ENCODE measurements at places on chromosomes 12 and 14.

GRCh38 chr14:104504172-104504735 lies 75.3 kb upstream of the C14orf180 start:
- no peak for DNase-seq

GRCh38 chr14:39322807-39323206 lies 89.1 kb downstream of the MIA2 start:
- DNase-seq: no peak

GRCh38 chr12:87509237-87509820 lies 519.9 kb downstream of the C12orf50 start:
- DNase-seq: no peak

DNA sequence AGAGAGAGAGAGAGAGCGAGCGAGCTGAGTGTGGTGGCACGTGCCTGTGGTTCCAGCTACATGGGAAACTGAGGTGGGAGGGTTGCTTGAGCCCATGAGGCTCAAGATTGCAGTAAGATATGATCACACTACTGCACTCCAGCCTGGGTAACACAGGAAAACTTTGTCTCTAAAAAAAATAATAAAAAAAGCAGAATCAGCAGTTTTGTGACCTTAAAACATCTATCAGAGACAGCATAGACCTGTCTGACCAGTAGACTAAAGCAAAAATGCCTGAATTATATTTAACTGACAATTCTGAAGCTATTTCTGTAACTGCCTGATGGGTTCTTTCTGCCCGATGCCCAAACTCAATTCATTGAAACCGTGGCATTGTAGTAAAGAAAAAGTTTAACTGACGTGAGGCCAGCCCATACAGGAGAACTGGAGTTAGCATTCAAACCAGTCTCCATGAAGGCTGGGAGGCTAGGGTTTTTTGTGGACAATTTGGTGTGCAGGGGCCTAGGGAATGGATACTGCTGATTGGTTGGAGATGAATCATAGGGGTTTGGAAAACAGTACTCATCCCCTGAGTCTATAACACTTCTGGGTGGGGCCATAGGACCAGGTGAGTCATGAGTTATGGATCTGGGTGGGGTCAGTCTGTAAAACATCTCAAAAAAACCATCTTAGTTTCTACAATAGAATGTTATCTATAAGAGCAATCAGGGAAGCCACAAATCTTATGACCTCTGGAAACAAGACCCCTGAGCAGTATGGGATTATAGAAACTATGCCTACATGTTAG lies 8.0 kb upstream of the RASSF8 start:
- no peak for DNase-seq

- DNase-seq: peak; percentile 42
These were observed 1.5 kb downstream of the AQP6 start for GRCh38 chr12:49974231-49974675.

DNA sequence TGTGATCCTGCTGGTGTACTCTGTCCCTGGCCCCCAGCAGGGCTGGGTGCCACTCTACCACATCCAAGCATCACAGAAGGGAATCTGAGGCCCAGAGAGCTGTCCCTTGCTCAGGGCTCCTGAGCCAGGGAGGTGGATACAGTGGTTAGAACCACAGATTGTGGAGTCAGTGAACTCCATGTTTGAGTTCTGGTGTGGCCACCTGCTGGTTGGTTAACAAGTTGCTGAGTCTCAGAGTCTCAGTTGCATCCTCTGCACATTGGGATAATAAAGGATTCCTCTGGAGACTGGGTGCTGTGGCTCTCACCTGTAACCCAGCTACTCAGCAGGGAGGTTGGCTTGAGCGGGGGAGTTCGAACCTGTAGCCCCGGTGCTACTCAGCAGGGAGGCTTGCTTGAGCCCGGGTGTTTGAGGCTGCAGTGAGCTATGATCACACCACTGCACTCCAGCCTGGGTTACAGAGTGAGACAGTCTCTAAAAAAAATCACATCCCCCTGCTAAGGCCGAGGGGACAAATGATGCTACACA lies 39.4 kb downstream of the MVK start:
- no peak for DNase-seq

- no peak for DNase-seq
These were observed 1.3 kb upstream of the EEA1 start for GRCh38 chr12:92930421-92930820.

DNA sequence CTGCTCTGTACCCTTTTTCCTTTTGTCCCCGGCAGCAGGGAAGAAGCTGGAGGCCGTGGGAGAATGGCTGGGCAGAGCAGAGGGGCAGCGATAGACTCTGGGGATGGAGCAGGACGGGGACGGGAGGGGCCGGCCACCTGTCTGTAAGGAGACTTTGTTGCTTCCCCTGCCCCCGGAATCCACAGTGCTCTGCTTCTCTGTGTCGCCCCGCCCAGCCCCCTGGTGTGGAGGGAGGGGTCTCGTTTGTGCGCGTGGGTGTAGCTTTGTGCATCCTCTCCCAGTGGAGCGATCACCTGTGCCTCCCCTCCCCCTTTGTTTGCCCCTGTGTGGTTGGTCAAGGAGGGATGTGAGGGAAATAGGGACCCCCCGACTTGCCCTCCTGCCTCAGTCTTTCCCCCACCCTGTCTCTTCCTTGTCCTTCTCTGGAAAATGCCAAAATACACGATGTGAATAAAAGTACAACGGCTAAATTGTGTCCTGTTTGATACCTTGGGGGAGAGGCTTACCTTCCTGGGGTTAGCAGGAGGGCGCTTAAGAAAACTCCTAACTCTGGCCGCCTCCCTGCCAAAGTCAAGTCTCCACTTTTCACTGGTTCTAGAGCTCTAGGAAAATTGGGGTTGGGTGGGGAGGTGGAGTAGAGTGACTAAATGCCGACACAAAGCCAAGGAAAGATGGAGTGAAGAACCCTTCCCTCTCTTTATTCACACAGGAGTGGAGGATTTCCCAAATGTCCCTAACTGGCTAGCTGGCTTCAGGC lies 990 bp upstream of the TPI1 start:
- no peak for DNase-seq

GRCh38 chr12:23484238-23484637 lies 465.2 kb downstream of the SOX5 start:
- DNase-seq: no peak

Measured in right kidney (tissue), 9 donors.